Right lung (tissue), 10 donors: ENCODE measurements at places on chromosomes 12 and 14. TPM values are rescaled to one million over a fixed set of nuclear protein-coding genes. Genes with fewer than 3 reads are reported as not detected.

- DNase-seq = no peak
Measured at GRCh38 chr14:38394064-38394463, 138.2 kb upstream of the CLEC14A start.

- peak; percentile 33 for DNase-seq
Measured at GRCh38 chr14:92475451-92476187, 38.0 kb upstream of the RIN3 start.

GRCh38 chr12:113274848-113275247, 53.6 kb downstream of the TPCN1 start:
- no peak for DNase-seq

GRCh38 chr12:100959481-100959880, 164.9 kb downstream of the ANO4 start:
- DNase-seq = no peak

DNA sequence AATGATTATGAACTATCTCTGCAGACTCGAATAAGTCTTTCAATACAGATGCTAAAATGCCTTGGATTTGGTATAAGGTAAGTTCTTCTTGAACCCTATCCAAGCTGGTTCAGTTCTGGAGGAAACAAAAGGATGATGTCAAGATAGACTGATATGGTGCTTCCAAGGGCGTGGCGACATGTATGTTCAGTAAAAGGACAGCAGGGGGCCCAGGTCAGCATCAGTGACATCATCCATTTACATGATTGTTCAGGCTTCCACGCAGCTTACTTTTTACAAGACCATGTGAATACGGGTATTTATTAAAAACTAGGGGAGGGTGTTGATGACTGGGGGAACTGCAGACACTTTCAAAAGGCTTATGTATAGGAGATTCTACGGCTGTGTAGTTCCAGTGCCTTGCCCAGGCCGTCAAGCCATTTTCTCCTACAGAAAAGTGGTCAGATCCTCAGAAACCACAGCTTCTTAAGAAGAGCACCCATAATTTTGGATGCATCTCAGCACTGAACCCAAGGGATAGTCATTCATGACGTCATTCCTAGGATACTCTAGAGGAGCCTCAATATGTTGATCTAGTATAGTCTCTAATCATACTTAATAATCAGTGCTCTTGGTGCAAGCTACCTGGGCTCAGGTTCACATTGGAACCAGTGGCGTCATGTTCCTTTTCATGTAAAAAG, 527.7 kb downstream of the FUT8 start:
- DNase-seq = no peak

The SUDS3 gene
- 63.0 TPM for polyA plus RNA-seq

DNA sequence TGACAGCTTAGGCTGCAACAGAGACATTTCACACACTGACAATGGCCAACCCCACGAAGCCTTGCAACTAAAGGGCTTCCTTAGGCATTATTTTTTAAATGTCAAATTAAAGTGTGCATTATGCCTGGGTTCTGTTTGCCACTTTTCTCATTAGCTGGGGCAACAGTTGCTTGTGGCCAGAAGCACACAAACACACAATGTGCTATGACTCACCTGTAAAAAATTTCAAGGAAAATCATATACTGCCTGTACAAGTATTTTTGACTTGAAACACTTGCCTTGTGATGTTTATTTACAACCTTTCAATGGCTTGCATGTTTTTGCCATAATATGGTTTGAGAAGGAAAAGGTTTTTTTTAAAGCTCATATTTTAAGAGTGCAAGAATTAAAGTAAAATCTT, 1.9 kb downstream of the NTN4 start:
- DNase-seq = no peak

The RPS6KA5 gene
- 8.8 TPM for polyA plus RNA-seq

GRCh38 chr14:62429683-62430082, 615.6 kb downstream of the KCNH5 start:
- no peak for DNase-seq

The APOF gene
- 0.15 TPM for polyA plus RNA-seq

- DNase-seq = no peak
Measured at GRCh38 chr12:57104292-57104910, 6.8 kb downstream of the STAT6 start.

DNA sequence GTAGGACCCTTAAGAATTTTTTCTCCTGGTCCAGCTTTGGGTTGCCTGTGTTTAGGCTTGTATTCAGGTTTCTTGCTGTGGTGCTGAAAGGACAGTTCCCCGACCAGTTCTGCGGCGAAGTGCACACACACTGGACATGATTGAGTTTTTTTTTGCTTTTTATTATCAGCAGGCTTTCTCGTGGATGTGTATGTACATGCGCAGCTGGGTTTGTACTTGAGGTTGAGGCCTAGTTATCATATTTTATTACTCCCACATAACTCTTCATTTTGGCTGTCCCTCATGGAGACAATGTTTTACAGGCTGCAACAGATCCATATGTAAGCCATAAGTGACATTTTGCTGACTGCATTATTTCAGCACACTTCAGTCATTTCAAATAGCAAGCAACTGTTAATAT, 2.5 kb downstream of the SCN8A start:
- no peak for DNase-seq

DNA sequence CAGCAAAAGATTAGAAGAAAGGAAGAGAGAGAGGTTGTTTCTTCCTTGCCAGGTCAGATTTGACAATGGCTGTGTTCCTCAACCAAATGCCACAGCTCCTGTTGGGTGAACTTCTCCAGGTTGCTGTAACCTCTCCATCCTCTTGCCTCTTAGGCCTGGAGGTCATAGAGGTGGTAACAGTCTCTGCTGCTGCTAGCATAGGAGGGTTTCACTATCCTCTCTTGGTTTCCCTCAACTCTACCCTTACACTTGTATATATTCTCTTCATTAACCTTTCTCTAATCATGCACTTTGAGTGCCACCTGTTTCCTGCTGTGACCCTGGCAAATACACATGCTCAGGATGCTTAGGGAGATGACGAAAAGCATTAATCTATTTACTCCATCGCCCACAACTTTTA, 67.7 kb upstream of the HIF1A start:
- no peak for DNase-seq

DNA sequence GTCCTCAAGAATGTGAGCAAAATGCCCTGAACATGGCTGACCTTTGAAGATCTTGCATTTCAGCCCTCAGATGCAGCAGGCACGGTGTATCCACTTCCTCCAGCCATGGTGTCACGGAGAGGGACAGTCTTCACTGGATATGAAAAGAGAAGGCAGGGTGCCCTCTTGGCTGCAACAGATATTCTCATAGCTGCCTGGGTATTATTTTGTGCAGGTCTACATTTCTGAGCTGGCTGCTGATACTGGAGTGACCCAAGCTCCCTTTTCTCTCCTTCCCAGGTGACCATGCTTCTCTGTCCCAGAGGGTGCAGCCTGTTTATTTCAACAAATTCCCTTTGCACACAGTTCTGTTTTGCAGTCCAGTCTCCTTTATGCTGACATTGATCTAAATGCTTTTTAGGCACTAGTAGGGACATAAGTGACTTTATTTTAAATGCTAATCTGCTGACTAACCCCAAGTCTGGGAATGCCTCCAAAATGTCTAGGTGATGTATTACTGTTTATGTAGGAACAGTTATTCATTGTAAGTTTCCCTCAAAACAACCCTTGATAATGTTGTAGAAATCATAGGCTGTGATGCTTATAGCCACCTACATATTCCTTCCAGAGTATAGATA, 17.4 kb upstream of the PYGL start:
- peak; percentile 87 for DNase-seq

DNA sequence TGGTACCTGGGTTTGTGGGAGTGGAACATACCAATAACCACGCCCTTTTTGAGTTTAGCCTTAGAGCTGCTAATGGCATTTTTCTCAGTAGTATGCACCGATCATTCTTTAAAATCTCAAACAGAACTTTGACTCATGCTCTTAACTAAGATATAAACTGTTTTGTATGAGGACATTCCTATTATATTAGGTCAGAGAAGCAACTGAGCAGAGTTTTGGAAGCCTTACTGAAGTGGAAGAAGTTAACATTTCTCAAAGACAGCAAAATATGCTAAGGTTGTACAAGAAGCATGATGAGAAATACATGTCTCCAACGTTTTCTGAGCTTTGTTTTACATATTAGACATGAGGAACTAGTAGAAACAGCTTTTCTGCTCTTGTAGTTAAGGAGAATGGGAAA, 819.2 kb downstream of the FSCB start:
- DNase-seq = no peak

- no peak for DNase-seq
Measured at GRCh38 chr12:64522316-64522715, 70.4 kb downstream of the TBK1 start.

DNA sequence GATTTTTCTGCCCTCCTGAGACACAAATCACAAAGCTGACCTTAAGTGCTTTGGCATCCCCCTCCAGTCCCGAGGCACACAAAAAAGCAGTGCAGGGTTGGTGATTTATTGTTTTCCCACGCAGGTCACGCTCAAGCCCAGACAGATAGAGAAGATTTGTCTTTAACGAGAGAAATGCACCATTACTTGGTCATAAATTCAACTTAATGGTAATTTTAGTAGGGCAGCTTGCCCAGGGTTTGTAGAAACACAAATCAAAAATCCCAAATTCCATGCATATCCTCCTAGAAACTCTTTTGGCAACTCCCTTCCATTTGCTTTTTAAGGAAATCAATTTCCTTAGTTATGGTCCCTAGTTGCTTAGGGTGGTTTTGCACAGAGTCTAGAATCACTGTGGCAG, 132.6 kb downstream of the IGF1 start:
- DNase-seq = no peak
